Activated B cell treated with CpG ODN at 0.5 μM for 24 hours (primary cell): ENCODE measurements at places on chromosomes 2 and 18. TPM values are rescaled to one million over a fixed set of nuclear protein-coding genes. Genes with fewer than 3 reads are reported as not detected.

- no peak for DNase-seq
- no peaks in the 10 kb centered on the region for H3K4me1 ChIP-seq
- no peak overlapping the region for H3K4me3 ChIP-seq
Measured at GRCh38 chr2:44142306-44142705, 26.4 kb upstream of the PPM1B start.

The SRBD1 gene
- total RNA-seq = 20.2 and 20.8 TPM in 2 replicates

The RUFY4 gene
- 0.53 TPM in 1 of 2 replicates, not detected in the other for total RNA-seq

DNA sequence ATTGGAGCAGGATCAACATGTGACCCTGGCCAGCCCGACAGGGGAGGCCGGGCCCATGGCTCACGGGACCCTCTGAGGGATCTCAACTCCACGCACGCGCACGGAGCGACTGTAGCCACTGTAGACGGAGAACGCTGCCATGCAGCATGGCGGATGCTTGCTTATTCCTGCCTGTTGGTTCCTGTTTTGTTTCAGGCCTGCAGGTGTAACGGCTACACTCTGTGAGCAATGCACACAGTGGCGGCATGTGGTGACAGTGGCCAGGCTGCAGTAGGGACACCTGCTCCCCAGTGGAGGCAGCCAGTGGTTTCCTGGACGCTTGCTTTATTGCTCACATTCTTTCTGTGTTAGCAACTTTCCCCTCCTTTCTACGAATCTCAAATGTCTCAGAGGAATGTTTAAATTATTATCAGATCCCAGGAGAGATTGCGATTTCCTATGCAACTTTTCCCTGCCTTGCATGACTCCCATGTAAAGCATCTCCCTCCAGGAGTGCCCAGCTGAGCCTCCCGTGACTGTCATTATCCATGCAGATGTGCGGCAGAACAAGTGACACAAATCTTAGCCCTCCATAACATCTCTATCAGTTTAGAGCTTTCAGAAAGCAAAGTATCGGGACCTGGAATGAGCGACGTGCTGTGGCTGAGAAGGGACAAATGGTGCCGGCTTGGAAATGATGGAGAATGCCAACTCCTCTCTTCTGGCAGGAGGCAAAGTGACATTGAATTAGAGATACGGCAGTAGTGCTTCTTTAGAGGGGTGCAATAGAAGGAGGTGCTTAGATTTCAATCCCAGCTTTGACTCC is 209.7 kb downstream of the ASB1 start:
- no peaks in the 10 kb centered on the region for H3K4me1 ChIP-seq
- no peak overlapping the region for H3K4me3 ChIP-seq
- no peaks in the 10 kb centered on the region for H3K27me3 ChIP-seq
- H3K27ac ChIP-seq = no peak overlapping the region
- no peak for DNase-seq

- no peak overlapping the region for H3K27ac ChIP-seq
- DNase-seq = no peak
- H3K4me1 ChIP-seq = no peaks in the 10 kb centered on the region
- H3K4me3 ChIP-seq = no peak overlapping the region
Measured at GRCh38 chr2:34368304-34368703, 769.2 kb upstream of the FAM98A start.

DNA sequence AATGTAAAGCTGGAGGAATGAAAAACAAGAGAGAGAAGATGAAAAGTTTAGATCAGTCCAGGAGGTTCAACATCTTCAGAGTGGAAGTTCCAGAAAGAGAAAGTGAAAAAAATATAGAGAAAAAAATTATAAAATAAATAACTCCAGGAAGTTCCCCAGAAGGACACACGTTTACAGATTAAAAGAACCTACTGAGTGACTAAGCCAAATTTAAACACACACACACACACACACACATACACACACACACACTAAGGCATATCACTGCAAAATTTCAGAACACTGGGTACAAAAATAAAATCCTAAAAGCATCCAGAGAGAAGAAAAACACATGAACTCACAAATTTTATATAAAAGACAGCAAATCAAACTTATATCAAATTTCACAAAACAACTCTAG is 85.9 kb upstream of the PMAIP1 start:
- H3K4me1 ChIP-seq = no peaks in the 10 kb centered on the region
- H3K27ac ChIP-seq = no peak overlapping the region
- H3K4me3 ChIP-seq = no peak overlapping the region

The SP140L gene
- 106 and 112 TPM in 2 replicates for total RNA-seq

- peaks cover 5% of the 10 kb centered on the region for H3K27me3 ChIP-seq
- H3K4me1 ChIP-seq = no peaks in the 10 kb centered on the region
- no peak overlapping the region for H3K27ac ChIP-seq
- no peak for DNase-seq
- no peak overlapping the region for H3K4me3 ChIP-seq
- H3K36me3 ChIP-seq = no peaks in the 10 kb centered on the region
Measured at GRCh38 chr2:109720380-109721106, 73.6 kb upstream of the RGPD5 start.
